ENCODE measurements at places on chromosomes 7 and 10. TPM values are rescaled to one million over a fixed set of nuclear protein-coding genes. Genes with fewer than 3 reads are reported as not detected.

DNA sequence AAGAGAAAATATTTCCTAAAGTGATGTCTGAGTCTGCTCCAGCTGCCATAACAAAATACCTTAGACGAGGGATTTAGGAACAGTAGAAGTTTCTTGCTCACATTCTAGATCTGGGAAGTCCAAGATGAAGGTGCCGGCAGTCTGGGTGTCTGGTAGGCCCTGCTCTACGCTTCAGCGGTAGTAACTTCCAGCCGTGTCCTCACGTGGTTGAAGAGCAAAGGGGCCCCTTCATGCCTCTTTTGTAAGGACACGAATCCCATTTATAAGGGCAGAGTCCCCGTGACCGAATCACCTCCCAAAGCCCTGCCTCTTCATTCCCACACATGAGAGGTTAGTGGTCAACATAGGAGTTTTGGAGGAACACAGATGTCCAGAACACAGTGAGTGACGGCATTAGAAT is 52.2 kb upstream of the INPP5A start:
- no peaks in the 10 kb centered on the region for H3K36me3 ChIP-seq
- peaks cover 13% of the 10 kb centered on the region for H3K27me3 ChIP-seq
- no peak overlapping the region for H3K4me3 ChIP-seq
- DNase-seq: no peak
- no peak overlapping the region for H3K27ac ChIP-seq
- no peaks in the 10 kb centered on the region for H3K4me1 ChIP-seq

CNTNAP2 gene
- total RNA-seq: not detected

DNA sequence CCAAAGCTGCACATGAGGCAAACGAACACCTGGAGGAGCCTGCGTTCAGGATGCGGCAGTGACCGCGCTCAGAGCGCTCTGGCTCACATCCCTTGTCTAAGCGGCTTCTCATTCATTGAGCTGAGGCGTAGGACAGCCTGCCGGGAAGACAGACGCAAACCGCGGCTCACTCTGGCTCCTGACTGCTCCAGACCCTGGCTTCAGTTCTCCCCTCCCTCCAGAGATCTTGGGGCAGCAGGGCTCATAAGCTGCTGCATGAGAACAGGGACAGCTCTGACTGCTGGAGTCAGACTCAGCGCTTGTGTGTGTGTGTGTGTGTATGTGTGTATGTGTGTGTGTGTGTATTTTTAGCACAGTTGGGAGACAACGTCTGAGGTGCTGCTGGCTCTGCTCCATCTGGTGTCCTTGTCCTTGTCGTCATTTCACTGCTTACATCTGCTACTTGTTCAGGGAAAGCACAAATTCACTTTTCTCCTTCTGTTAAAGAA is 15.8 kb upstream of the LYZL2 start:
- peak; percentile 31 for DNase-seq
- H3K4me3 ChIP-seq: no peak overlapping the region
- H3K27ac ChIP-seq: no peak overlapping the region
- peaks cover 37% of the 10 kb centered on the region for H3K27me3 ChIP-seq
- H3K36me3 ChIP-seq: no peaks in the 10 kb centered on the region

DNA sequence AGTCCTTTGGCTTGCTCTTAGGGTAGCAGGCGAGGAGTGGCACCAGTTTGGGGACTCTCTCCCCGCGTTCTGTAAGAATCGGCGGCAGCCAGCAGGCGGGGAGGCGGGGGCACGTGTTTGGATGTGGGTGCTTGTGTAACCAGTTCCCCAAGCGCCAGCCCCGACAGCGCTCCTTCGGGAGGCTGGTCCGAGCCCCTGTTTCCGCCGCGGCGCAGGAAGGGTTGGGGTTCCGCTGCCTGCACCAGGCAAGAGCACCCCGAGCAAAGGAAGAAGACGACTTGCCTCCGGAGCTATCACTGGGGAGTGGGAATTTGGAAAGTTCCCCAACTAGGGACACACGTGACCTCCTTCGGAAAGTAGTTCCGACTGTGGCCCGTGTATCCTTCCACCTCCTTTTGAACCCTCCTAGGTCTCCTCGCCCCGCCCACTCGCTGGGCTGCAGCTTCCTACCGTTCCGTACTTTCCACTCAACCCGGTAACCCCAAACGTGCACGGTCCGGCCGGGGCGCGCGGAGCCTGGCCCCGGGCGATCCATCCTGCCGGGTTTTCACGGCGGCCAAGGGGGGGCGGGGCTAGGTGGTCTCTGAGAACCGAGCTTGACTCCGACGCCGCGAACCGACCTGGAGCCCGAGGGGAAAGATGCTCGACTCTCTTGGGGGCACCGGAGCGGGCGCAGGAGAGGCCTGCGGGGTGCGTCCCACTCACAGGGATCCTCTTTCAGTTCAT is 1.2 kb downstream of the KLLN start:
- peak overlapping the region; percentile 92 for H3K4me3 ChIP-seq
- peaks cover 25% of the 10 kb centered on the region for H3K36me3 ChIP-seq
- DNase-seq: peak; percentile 95

TRIM74 gene
- 2.5 TPM for total RNA-seq

- H3K27me3 ChIP-seq: no peaks in the 10 kb centered on the region
- no peak overlapping the region for H3K27ac ChIP-seq
- DNase-seq: no peak
- no peaks in the 10 kb centered on the region for H3K4me1 ChIP-seq
These were observed 566.8 kb downstream of the CNTNAP2 start for GRCh38 chr7:146683439-146683838.

- peaks cover 75% of the 10 kb centered on the region for H3K4me1 ChIP-seq
- peak; percentile 78 for DNase-seq
- H3K4me3 ChIP-seq: peak overlapping the region; percentile 76
- no peaks in the 10 kb centered on the region for H3K27me3 ChIP-seq
- H3K36me3 ChIP-seq: peaks cover 51% of the 10 kb centered on the region
- peak overlapping the region; percentile 99 for H3K27ac ChIP-seq
These were observed 75.3 kb upstream of the CC2D2B start for GRCh38 chr10:95832216-95833041.

GRCh38 chr7:113143486-113144257 is 25.3 kb upstream of the SMIM30 start:
- H3K27ac ChIP-seq: no peak overlapping the region
- H3K36me3 ChIP-seq: no peaks in the 10 kb centered on the region
- no peak overlapping the region for H3K4me3 ChIP-seq
- DNase-seq: no peak
- no peaks in the 10 kb centered on the region for H3K4me1 ChIP-seq

DNA sequence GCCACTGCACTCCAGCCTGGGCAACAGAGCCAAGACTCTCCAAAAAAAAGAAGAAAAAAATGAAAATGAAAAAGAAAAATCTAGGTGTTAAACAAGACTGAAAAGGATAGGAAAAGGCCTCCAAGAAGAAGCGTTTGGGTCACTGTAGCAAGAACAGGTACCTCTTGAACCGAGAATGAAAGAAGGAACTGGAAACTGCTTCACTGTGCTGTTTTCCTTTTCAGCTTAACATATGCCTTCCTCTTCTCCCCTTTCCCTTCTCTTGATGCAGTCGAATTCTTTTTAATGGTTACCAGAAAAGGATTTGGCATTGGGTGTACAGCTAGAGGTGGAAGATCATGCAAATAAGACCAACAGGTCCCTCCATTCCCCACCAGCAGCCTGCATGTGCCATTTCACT is 28.1 kb downstream of the LRRC4 start:
- H3K27ac ChIP-seq: no peak overlapping the region
- no peaks in the 10 kb centered on the region for H3K27me3 ChIP-seq
- peaks cover 2% of the 10 kb centered on the region for H3K36me3 ChIP-seq
- no peak overlapping the region for H3K4me3 ChIP-seq
- no peak for DNase-seq
- peaks cover 15% of the 10 kb centered on the region for H3K4me1 ChIP-seq

PRLHR gene
- total RNA-seq: not detected

GRCh38 chr10:17037910-17038309 is 91.7 kb downstream of the CUBN start:
- H3K36me3 ChIP-seq: peaks cover 8% of the 10 kb centered on the region
- H3K4me3 ChIP-seq: no peak overlapping the region
- DNase-seq: no peak
- peaks cover 13% of the 10 kb centered on the region for H3K4me1 ChIP-seq
- H3K27ac ChIP-seq: no peak overlapping the region
